ENCODE measurements at places on chromosomes 7 and 10.

DNA sequence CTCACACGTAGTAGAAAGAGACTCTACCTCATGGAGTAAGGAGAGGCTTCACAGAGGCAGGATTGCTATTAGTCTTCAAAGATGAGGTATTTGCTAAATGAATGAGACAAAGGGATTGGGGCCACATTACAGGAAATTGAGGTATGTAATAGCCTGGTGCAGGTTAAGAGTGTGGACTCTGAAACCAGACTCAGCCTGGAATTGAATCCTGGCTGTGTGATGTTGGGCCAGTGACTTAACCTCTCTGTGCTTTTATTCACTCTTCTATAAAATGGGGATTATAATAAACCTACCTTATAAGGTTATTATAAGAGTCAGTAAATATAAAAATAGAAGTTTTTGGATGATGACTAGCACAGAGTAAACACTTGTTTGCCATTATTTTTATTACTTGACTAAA, 64.7 kb upstream of the ATRNL1 start:
- no peak for DNase-seq

GRCh38 chr10:70891627-70892026, 3.3 kb upstream of the PCBD1 start:
- no peak for DNase-seq

DNA sequence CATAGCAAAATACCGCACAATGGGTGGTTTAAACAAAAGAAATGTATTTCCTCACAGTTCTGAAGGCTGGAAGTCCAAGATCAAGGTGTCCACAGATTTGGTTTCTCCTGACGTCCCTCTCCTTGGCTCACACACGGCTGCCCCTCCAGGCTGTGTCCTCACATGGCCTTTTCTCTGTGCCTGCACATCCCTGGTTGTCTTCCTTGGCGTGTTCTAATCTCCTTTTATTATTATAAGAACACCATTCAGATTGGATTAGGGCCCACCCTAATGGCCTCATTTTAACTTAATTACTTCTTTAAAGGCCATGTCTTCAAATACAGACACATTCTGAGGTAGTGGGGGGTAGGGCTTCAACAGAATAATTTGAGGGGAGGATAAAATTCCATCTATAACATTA, 87.9 kb downstream of the FZD1 start:
- no peak for DNase-seq

DNA sequence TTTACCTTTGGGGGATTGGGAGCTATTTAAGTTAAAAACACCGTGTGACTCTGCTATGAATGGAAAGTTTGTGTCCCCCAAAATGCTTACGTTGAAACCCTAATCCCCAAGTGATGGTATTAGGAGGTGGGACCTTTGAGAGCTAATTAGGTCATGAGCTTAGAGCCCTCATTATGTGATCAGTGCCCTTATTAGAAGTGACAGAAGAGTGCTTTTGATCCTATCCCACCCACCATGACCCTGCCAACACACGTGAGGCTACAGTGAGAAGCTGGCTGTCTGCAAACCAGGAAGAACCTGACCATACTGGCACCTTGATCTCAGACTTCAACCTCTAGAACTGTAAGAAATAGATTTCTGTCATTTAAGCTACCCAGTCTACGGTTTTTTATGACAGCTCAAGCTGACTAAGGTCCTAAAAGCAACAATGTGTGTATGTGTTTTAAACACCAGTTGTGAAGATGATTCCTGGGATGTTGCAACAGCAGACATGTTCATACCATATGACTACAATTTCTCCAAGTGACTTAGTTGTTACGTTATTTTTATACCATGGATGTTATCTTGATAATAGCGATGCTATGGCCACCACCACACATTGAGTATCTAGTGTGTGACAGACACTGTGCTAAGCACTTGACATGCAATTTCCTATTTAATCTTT, 124.4 kb downstream of the PIP4K2A start:
- DNase-seq = no peak

DNA sequence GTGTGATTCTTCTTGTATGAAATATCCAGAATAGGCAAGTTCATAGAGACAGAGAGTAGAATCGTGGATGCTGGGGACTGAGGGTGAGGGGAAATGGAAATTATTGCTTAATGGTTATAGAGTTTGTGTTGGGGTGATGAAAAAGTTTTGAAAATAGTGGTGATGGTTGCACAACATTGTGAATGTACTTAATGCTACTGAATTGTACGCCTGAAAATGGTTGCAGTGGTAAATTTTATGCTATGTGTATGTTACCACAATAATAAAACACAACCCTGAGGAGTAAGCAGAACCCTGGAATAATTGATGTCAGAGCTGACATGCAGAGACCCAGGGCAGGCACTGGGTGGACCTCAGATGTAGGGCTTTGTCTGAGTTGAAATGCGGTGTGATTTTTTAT, 57.6 kb downstream of the TACR2 start:
- DNase-seq = no peak

GRCh38 chr10:97154162-97154561, 31.6 kb downstream of the SLIT1 start:
- DNase-seq = no peak

DNA sequence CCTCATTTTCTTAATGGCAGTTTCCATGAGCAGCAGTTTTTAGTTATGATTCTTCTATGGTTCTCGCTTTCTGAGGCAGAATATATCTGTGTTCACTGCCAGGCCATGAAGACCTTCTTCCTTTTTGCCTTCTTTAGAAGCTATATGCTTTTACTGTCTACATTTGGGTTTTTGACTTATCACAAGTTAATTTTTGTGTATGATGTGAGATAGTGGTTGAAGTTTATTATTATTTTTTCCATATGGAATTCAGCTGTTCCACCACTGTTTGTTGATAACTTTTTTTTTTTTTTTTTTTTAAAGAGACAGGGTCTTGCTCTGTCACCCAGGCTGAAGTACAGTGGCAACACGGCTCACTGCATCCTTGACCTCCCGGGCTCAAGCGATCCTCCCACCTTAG, 44.5 kb downstream of the INPP5A start:
- no peak for DNase-seq

GRCh38 chr10:83012866-83013265, 1126.4 kb upstream of the GHITM start:
- no peak for DNase-seq

GRCh38 chr7:38398725-38399321, 125.4 kb upstream of the TARP start:
- DNase-seq = peak; percentile 21

DNA sequence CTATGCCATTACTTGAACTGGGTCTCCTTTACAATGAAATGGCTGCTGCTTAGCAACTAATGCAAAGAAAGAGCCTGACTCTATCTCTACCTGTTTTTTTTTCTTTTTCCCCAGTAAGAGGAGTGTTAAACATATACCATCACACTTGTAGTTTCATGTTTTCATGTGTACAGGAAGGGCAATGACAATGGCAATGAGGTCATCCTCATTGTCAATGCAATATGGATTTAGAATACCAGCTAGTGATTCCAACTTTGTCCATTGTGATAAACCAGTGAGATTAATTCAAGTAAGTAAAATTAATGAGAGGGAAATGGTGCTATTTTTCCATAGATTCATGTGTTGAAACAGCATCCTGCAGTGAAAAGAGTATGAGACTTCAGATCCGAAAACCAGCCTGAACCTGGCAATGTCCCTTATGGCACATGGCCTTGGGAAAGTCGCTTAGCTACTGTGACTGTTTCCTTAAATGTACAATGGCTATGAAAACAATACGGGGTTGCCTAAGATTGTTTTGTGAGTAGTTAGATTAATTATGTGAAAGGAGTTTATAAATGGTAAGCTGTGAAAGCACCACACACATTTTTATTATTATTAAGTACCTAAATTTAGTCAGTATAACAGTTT, 11.2 kb downstream of the DGKI start:
- no peak for DNase-seq

GRCh38 chr7:142880876-142881505, 4.6 kb downstream of the TRPV6 start:
- DNase-seq = no peak

- DNase-seq = peak; percentile 40
Measured at GRCh38 chr7:48337012-48337621, 165.9 kb downstream of the ABCA13 start.

DNA sequence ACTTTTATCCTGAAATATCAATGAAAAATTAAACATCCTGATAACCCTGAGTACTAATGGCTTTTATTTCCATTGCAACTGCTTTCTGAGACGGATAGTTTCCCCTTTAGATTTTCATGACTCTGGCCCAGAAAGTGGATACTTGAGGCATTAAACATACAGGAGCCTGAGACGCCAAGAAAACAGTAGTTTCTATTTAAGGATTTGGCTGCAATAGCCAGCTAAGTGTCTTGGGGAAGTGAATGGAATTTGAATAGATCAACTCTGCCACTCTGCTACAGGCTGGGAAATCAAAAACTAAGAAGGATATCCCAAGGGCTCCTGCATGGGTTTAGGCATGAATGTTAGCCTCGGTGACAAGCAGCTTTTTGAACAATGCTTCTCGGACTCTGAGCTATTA, 24.7 kb upstream of the GPAM start:
- DNase-seq = no peak

DNA sequence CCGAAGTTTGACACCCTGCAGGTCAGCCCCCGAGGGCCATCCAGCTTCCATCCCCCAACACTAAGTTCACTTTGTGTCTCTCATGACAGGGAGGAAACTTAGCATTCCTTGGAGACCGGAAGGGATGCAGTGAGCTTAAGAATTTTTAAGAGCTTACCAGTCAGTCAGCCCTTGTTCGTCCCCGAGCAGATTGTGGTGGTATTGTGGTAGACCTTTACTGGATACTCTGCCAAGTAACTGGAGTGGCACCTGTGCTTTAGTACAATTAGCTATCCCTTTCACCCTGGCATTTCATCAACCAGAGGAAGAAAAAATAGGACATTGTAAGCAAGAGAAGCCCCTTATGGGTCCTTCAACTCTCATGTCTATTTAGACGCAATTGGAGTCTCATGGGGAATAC, 74.8 kb downstream of the NSUN6 start:
- DNase-seq = no peak

- DNase-seq = no peak
Measured at GRCh38 chr10:3464760-3465405, 292.3 kb upstream of the PITRM1 start.

DNA sequence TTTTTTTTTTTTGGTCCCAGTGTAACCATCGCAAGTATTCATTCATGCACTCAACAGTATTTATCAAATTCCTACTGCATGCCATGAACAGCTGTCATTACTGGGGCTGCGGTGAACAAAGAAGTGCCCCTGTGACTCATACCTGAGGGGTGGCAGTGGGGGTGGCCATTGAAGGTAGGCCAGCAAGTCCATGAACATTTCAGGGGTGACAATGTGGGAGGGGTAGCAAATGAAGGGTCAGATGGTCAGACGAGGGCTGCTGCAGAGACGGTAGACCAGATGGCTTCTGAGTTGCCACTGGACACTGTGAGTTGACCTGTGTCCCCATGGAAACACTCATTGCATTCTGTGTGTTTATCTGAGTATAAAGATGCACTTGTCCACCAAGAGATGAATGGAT, 92.5 kb upstream of the PITRM1 start:
- DNase-seq = no peak

DNA sequence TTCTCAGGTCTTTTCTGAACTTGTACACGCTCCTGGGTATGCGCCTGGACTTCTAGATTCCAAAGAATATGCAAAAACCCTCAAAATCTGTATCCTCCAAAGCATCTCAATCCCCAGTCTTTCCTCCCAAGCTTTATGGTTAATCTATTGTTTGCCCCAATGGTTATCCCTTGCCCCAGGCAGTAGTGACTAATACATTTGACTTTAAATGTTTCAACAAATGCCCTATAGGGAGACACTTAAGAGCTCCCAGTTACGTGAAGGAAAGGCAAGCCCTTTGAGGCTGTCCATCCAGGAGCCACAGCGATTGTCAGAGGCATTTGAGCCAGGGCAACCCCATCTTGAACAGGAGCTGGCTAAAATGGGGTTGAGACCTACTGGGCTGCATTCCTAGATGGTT, 12.7 kb upstream of the FOXL3 start:
- no peak for DNase-seq

- no peak for DNase-seq
Measured at GRCh38 chr10:49596493-49596809, 13.7 kb upstream of the SLC18A3 start.

DNA sequence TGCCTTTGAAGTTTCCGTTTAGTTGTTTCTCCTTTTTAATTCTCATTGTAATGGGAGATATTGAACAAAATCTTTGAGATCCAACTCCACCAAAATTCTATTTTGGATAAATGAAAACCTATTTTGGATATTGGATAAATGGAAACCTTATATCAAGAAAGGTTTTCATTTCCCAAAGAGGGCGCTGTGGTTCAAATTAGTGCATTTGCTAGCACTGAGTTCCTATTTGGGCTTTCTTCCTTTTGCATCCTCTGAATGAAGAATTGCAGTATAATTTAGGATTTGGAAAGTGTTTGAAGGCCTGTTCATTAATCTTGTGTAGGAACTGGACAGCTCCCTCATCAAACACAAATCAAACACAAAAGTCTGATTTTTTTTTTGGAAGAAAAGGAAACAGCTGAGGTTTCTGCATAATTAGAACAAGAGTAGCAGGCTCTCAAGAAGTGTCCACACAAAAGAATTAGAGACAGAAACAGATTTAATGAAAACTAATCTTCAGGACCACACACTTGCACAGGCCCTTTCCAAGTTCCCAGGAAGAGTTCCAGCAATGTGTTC, 80.8 kb upstream of the KLF14 start:
- DNase-seq = no peak

- no peak for DNase-seq
Measured at GRCh38 chr10:123359539-123359938, 205.3 kb downstream of the BUB3 start.

DNA sequence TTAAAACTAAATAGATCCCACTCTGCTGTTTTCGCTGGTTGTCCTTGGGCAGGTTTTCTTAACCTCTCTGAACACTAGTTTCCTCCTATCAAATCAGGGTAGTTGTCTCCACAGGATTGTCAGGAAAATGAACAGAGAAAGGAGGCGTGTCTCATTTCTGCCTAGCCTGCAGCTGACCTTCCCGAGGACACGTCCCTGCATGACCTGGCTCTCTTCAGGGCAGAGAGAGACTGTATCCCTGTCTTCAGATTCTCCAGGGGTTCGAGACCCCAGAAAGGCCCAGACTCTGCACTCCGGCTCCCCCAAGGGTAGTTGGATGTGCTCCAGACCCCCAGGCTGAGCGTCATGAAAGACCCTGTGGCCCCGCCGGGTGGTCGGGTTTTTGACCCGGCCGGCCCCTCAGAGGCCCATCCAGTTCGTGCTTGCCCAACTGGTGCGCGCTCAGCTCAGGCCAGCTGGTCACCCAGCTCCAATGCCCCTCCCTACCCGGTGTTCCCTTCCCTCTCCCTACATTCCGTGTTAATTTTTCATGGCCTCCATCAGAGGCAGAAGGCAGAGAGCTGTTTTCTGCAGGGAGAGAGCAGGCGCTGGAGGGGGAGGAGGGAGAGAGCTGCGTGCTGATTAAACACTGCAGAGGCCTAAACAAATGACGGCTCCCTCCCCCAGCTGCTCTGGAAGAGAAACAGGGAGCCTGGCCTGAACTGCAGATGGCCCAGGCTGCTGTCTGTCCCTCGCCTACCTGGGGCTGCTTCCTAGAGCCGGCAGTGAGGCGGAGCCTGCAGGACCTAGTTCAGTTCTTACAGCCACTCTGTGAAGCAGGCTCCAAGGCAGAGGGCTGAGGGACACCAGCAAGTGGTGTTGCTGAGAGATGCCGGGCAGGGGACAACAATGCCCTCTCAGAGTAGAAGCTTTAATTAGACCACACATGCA, 86.2 kb upstream of the PPIF start:
- DNase-seq = peak; percentile 27

GRCh38 chr10:63605197-63605967, 84.2 kb downstream of the REEP3 start:
- no peak for DNase-seq
